ENCODE measurements at places on chromosomes 12 and 14.

DNA sequence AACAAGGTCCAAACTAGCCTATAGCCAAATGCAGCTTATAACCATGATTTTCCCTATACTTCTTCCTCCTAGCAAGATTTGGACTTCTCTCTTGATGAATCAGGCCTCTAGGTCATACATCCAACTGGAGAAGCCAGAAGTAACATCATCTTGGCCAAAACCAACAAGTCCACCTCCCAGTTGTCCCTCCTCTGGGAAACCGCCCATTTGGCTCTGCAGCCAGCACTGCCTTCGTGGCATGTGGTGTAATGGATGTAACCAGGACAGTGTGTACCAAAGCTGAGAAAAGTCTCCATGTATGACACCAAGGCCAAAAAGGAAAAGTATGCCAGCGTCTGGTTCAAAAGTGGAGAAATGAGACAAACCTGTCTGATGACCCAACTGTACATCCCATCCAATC is 59.3 kb upstream of the VASH1 start:
- DNase-seq = no peak

DNA sequence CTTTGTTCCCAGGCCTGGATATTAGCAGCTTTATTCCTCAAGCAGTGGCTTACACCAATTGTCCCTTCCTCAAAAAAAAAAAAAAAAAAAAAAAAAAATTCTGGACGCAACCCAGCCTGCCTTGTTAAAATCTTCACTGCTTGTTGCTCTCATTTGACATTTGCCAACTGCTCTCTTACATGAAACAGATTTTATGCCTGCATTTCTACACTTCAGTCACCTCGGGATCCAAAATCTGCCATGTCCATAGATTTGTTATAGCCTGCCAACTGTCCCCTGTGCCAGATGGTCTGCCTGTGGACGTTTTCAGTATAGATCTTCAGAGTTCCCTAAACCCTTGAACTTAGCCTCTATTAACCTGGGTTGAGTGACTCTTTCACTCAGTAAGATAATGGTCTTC is 651.5 kb downstream of the FSCB start:
- DNase-seq = no peak

GRCh38 chr12:57235728-57236131 is 6.2 kb downstream of the SHMT2 start:
- DNase-seq = no peak

GRCh38 chr14:70721542-70721941 is 79.8 kb downstream of the TTC9 start:
- DNase-seq = no peak

DNA sequence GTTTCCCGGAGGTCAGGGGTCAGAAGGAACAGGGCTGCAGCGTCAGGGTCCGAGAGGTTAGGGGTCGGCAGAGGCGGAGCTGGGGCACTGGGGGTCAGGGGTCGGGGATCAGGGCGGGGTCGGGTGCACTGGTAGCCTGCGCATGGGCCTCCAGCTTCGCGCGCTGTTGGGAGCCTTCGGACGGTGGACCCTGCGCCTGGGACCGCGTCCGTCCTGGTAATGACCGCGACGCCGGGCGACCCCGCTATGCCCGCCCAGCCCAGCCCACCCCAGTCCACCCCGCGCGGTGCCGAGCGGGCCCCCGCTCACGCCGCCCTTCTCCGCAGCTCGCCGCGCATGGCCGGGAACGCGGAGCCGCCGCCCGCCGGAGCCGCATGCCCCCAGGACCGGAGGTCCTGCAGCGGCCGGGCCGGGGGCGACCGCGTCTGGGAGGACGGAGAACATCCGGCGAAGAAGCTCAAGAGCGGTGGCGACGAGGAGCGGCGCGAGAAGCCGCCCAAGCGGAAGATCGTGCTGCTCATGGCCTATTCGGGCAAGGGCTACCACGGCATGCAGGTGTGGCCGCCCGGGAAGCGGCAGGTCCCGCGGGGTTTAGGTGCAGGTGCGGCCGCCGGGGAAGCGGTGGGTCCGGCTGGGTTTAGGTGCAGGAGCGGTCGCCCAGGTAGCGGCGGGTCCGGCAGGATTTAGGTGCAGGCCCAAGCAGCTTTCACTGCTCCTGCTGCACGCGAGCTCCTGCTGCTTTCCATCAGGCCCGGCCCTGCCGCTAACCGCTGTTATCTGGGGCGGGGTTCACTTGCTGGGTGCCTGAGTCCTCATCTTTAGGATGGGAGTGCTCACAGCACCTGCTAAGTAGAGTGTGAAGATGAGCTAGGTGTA is 743 bp downstream of the PUS1 start:
- DNase-seq = peak; percentile 40

DNA sequence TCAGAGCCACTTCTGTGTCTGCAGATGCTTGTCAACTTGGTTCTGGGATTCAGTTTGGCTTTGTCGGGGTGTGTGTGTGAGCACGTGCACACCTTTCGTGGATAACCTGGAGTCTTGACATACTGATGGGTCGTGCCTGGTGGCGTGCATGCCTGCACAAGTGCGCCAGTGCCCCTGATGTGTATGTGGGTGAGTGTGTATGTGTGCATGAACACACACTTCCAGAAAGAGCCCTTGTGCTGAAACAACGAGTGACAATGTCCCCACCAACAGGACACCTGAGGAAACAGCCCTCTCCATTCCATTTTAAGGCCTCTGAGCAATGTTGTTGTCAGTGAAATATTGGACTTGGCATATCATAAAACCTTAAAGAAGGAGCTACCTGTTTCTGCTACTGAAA is 53.9 kb downstream of the SMUG1 start:
- DNase-seq = no peak

DNA sequence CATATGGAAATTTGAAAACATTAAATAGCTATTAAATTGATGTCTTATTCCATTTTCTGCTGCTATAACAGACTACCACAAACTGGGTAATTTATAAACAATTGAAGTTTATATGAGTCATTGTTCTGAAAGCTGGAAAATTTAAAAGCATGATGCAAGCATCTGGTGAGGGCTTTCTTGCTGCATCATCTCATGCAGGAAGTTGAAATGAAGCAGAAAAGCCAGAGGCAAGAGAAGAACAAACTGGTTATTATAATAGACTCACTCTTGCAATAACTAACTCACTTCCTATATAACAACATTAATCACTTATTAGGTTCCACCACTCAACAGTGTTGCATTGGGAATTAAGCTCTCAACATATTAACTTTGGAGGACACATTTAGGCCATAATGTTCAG is 1277.4 kb downstream of the LRFN5 start:
- DNase-seq = no peak

DNA sequence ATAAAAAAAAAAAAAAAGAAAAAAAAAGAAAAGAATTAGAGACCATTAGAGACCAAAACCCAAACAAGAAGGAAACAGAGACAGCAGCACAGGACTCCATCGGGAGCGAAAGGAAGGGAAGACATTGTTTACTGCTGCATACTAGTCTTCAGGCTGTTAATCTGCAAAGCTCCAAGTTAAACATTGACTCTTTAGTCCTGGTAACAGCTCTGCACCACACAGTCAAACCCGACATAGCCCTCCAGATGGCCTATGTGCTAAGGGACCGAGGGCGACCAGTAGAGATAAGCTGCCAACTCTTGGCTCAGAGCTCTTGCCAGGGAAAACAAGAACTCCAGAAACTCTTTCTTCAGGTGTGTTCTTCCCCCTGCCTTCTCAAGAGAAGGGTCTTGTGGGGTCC is 7.8 kb downstream of the P2RX4 start:
- no peak for DNase-seq

- DNase-seq = no peak
Observed at GRCh38 chr14:21136024-21136423, 19.8 kb downstream of the OR5AU1 start.

- no peak for DNase-seq
Observed at GRCh38 chr12:80195074-80195726, 95.9 kb downstream of the OTOGL start.

GRCh38 chr12:103930787-103931735 is 851 bp downstream of the HSP90B1 start:
- peak; percentile 47 for DNase-seq

- no peak for DNase-seq
Observed at GRCh38 chr12:116713527-116713926, 24.3 kb downstream of the SPRING1 start.

DNA sequence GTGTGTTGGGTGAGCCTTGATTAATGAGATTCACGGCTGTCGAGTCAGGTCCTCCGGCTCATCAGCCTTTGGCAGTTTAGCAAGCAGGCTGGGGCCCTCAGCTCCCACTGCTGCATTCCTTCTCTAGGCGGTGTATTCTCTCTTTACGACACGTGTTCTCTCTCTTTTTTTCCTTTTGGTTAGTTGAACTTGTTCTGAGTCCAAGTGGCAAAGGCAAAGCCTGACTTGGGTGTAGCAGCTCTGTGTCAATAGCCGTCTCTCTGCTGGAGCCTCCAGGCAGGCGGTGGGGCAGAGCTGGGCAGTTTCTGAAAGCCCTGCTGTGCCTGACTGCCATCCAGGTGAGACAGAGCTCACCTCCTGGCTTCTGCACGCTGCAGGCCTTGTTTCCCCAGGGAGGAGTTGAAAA is 46.6 kb downstream of the SUSD6 start:
- DNase-seq = no peak

DNA sequence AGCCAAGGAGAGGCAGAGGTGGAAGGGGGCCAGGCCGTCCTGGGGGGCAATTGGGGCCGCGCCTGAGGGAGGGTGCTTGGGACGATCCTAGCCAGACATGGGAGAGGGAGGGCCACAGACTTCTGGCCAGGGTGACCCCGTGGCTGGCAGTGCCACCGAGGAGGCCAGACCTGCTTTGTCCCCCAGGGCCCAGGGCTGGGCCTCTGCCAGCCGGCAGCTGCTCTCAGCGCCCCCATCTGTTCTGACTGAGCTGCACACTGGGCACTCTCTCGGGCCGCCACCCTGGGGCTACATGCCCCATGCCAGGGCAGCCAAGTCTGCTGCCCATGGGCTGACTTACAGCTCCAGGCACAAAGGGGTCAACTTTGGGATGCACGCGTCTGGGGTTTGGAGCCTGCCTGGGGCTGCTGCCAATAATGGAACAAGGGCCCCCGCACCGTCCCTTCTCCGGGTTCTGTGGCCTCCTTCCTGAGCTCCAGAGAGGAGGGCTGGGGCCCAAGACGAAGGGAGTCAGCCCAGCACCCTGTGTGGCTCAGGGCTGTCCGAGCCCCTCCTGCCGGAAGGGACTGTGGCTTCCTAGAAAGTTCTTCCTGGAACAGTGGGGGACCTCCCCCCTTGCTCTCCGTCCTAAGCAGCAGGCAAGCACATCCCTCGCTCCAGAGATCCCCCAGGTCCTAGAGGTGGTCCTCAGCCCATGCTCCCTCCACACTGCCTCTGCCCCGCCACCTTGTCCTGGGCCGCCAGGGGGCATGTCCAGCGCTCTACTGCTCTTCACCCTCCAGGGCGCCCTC is 1.1 kb downstream of the ADSS1 start:
- no peak for DNase-seq

GRCh38 chr12:24815114-24815423 is 133.8 kb downstream of the BCAT1 start:
- DNase-seq = no peak

DNA sequence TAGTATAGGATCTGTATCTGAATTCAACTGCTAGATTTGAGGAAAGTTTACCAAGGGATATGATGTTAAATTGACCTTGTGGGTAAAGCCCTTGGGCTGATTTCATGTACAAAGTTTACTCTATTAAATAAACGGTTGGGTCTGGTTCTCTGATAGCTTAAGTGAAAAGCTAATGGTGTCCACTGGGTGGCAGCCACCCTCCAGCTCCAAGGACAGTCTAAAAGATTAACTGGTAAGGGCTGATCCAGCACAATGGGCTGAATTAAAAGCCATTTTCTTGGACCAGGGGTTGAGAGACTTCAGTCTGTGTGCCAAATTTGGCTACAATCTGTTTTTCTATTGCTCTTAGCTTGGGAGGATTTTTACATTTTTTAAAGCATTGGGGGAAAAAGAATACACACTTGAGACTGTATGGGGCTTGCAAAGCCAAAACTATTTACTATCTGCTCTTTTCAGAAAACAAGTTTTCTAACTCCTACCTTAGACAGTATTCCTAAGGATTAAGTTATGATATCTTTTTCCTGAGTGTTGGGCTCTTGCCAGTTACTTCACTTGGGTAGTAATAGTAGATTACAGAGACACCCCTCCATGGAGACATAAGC is 116.5 kb downstream of the GPHN start:
- peak; percentile 43 for DNase-seq

DNA sequence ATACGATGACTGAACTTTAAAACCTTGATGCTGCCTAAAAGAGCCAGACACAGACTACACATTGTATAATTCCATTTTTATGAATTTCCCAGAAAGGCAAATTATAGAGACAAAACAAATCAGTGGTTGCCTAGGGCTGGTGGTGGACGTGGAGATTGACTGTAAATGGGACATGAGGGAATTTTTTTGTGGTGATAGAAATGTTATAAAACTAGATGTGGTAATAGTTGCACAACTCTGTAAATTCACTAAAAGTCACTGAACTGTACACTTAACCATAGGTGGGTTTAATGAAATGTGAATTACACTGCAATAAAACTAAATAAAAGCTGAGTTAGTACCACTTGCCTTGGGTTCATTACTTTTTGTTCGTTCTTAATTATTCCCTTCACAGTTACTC is 72.1 kb downstream of the PLEKHA5 start:
- no peak for DNase-seq

- DNase-seq = peak; percentile 42
Observed at GRCh38 chr12:713281-713875, 39.0 kb upstream of the WNK1 start.

GRCh38 chr12:532908-533565 is 73.3 kb downstream of the B4GALNT3 start:
- no peak for DNase-seq

GRCh38 chr14:51087031-51087441 is 7.9 kb downstream of the TRIM9 start:
- no peak for DNase-seq

DNA sequence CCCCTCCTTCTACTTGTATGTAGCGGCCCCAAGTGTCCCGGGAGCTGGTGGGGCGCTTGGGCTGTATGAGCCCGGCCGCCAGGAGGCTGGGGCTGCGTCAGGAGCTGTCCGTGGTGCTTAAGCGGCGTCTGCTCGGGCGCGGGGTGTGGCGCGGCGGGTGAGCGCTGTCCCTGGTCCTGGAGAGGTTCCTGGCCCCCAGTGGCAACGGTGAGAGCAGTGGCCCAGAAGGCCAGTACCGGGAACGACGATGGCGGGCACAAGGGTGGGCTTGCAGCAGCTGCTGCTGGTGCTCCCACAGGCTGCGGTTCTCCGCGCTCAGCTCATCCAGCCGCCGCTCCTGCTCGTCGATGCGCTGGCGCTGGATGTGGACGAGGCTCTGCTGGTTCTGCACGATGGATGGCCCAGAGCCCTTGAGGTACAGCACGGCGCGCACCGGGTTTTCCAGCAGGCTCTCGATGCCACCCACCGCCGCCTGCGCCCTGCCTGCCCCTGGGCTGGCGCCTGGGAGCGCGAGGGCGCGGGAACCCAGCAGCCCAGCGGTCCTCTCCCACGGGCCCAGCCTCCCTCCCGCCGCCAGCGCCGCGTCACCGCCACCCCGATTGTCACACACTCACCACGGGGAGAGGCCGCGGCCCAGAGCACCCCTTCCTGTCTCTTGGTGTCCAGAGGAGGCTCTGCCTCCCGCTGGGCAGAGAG is 41.9 kb upstream of the FKBP4 start:
- peak; percentile 73 for DNase-seq

Measured in activated naive CD4-positive, alpha-beta T cell treated with anti-CD3 and anti-CD28 coated beads, Interleukin-2, amount 50 U/mL, for 16 hours (primary cell).